ENCODE measurements at places on chromosomes 2 and 18.

DNA sequence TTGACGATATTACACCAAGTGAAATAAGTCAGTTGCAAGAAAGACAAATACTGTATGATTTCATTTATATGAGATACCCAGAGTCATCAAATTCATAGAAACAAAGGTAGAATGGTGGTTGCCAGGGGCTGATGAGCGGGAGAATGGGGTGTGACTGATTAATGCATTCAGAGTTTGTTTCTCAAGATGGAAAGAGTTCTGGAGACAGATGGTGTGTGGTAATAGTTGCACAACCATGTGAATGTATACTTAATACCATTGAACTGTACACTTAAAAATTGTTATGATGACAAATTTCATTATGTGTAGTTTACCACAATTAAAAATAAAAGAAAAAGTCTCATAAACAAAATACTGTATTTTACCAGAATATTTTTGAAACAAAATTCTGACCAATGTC, 117.3 kb downstream of the PIGN start:
- DNase-seq = no peak

DNA sequence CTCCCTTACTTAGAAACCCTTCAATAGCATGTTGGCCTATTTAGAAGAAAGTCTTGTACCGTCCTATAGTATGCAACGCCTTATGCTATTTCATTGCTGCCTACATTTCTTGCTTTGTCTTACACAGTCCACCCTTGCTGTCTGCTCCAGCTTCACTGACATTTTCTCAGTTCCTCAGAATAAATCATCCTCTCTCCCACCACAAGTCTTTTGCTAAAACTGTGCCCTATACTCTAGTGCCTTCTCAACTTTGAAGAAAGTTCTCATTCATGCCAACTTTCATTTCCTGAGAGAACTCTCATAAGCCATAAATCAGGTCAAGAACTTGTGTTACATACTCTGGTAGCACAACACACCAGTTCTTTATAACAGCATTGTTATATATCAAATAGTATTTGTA, 54.3 kb upstream of the COL3A1 start:
- DNase-seq = no peak

- no peak for DNase-seq
These were observed 4.5 kb upstream of the STON1 start for GRCh38 chr2:48525269-48525943.

DNA sequence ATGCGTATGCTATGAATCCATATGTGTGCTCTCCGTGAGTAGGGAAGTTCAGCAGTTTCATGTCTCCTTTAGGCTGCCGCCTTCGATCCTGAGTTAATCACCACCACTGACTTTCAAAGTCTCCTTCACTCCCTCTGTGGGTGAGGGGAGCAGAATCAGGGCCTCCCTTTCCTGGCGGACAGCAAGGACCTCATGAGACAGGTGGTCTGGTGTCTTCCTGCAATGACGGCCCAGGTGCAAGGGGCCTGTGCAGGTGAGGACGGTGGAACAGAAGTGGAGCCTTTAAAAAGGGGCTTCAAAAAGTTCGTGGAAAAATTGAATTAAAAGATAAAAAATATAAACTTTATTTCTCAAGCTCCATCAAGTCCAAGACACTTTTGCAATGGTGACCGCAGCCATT, 222.6 kb downstream of the TWIST2 start:
- no peak for DNase-seq

DNA sequence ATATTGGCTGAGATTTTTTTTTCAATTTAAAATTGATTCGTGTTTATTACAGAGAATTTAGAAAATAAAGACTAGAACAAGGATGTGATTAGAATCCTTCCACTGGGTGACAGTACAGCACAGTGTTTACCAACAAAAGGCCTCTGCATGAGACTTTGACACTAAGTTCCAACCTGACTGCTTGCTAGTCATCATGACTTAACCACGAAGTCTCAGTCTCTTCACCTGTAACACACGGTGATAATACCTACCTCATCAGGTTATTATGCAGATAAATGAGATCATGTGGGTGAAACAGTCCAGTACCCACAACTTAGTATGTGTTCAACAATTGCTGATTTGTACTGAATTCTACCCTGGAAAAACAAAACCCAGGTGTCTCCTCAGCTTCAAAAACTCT, 151.2 kb downstream of the STK39 start:
- DNase-seq = no peak

DNA sequence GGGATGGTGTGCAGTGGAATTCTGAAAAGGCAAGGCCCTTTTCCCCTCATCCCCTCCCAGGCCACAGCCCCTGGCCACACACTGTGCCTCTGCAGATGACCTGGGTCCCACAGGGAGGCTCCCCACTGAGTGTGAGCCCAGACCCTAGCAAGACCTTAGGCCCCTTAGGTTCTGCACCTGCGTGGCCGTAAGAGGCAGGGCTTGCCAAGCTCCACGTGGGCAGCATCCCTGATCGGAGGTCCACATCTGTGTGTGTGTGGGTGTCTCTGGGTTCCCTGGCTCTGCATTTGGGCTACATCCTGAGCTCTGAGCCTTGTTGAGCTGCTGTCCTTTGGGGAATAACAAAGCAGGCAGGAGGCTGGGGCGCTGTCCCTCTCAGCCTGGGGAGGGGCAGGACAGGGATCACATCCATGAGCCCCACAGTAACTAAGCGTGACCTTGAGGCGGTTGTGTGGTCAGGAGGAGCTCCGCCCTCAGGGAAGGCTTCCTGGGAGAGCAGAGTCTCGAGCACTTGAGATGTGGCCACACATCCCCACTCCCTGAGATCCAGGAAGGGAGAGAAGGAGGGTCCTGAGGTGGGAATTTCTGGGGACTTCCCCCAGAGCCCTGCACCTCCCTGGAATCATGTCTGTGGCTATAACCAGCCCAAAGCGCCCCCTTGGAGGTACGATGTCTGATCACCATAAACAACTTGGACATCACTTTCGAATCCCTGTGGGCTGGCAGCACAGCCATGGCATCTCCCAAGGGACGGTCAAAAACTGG, 84.8 kb downstream of the STPG4 start:
- DNase-seq = no peak

DNA sequence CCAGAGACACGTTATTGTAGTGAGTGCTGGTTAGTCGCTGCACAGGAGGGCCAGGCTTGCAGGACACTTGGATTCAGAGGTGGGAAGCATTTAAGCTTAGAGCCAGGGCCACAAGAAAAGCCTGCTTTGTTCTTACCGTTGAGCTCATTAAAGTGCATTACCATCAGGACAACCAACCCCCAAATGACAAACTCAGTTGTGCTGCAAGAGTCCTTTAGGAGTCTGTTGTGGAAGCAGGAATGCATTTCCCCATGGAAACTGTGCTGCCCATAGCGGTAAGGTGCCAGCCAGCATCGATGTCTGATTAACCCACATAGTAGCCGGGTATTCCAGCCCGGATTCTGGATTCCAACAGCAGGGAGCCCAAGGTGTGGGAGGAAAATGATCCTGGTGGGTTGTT, 23.4 kb upstream of the REEP1 start:
- DNase-seq = no peak

- DNase-seq = no peak
These were observed 57.7 kb upstream of the SESTD1 start for GRCh38 chr2:179322289-179322688.

GRCh38 chr2:218744615-218745014, 34.0 kb downstream of the TTLL4 start:
- DNase-seq = no peak

DNA sequence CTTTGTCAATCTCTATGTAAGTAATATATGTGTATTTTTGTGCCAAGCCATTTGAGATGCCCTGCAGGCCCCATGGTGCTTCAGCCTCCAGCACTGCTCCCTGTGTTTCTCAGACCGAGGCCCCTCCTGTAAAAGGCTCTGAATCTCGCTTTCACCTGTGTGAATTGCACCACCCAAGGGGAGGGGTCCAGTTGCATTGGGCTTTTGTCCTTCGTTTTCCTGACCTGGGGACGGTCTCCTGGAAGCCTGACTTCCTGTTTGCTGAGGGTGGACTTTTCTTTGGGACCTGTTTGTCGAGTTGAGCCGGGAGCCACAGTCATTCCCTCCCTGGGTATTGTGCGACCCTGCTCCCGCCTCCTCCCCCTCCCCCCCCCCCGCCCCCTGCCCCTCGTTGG, 48.9 kb downstream of the AGAP1 start:
- DNase-seq = no peak

DNA sequence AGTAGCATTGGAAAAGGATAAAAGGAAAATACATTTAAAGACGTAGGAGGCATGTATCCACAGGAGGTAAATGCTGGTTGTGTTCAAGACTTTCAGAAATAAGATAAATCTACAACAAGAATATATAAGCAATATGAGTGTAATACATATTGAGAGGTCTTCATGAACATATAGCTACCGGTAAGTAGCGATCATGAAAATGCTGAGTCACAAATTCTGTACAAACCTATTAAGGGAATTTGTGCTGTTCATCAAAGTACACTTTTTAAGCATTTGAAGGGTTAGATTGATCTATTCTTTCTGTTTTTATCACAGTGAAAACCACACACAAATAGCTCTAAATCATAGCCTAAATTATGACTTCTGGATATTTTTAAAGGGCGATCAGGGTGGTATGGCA, 173.1 kb upstream of the NYAP2 start:
- DNase-seq = no peak

DNA sequence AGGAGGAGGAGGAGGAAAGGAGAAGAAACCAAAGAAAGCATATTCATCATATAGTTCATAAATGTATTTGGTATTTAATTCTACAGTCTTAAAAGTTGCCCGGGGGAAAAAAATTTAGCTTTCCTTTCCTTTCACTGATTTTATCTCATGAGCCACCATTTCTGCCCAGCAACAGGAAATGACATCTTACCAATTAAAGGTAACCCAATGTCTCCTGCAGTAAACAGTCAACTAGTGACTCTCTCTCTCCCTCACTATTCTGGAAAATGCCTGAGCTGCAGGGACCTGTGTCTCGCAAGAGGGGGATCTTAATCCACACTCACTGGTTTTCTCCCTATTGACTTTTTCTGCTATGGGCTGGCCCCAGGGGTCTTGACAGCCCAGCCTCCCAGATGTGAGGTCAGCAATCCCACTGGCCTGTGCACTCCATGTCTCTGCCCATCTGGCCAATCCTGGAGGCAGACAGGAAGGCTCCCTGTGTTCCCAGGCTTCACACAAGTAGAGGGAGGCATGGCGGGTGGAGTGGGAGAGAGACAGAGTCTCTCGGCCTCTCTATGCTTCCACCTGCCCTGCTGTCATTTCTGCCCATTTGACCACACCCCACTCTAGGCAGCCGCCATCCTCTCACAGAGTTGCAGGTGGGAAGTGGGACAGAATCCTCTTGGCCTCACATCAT, 85.4 kb upstream of the CABLES1 start:
- DNase-seq = peak; percentile 40

- no peak for DNase-seq
These were observed 37.7 kb downstream of the DOCK10 start for GRCh38 chr2:225004597-225004996.

DNA sequence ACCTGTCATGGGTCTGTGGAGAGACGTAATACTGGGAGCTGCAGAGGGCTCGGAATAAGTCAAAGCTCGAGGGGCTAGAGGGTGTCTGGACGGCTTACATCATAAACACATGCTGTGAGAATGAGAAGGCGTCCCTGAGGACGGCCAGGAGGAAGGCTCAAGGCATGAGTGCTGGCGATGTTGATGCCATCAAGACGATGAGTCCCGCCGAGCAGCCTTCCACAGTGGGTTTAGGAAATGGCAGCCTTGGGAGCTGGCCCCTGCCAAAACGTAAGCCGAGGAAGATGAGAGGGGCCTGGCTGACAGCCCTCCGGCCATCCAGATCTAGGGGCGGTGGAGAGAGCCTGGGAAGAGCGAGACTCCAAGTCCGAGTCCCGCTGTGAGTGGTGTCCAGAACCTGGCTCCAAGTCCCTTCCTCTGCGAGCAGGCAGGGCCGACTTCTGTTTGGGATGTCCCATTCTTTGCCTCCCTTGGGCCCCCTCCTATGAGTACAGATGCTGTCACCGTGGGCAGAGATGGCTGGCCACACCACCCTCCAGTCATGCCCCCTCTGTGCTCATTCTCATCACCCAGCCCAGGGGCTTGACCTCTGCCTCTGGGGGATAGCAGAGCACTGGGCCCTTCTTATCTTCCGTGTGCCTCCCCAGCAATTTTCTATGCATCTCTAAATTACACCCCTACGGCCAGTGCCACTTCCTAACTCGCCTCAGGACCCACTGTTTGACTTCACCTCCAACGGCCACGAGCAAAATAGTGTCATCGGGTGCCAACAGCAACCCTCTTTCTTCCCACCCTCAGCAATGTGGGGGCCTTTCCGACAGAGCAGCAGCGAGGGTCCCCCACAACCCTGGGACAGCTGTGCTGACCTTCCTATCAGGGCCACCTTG, 175.7 kb downstream of the FAM210A start:
- DNase-seq = no peak

GRCh38 chr2:129929321-129930290, 49.9 kb upstream of the RAB6C start:
- no peak for DNase-seq

DNA sequence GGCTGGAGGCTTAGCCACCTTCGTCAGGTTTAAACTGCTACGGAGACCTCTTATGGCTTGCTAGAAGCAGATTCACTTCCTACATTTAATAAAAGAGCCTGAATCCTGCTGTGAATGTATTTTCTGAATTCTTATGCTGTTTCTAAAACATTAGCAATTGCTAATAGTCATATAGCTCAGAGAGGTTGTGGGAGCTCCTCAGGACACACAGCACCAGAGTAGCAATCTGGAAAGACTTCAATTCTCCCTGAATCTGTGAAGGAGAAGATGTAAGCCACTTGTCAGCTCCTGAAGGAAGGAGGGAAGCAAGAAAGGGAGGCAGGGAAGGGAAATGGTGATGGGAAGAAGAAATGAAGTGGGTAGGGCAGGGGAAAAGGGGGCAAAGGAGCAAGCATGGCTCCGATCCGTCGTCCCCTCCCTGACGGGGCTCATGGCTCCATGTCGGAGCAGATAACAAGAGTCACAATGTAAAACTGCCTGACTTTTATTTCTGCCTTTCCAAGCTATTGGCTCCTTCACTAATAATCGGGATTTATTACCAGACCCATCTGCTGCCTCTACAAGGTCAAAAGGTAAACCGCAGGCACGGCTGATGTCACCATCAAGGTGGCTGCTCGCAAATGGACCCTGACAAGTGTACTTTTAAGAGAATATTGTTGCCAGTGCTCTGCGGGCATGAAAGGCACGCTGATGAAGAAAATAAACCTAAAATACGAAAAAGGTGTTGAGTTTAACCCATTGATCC, 656.0 kb upstream of the SALL3 start:
- no peak for DNase-seq

- no peak for DNase-seq
These were observed 10.3 kb downstream of the SDC1 start for GRCh38 chr2:20214566-20215182.

DNA sequence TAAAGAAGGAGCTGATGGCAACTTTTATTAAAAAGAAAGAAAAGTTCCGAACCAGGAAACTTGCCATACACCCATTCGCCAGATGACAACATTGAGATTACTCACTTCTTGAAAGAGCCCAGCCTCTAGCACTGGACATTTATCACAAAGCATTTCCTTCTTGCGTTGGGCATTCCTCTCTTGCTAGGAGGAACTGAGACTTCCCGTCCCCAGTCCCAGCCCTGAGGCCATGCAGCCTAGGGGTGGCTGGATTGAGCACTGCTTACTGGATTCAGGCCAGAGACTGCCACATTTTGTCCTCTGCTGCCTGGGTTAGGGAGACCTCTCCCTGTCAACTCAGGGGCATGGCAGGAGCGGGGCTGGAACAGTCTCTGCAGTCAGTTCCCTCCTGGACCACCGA, 80.1 kb downstream of the SDC1 start:
- DNase-seq = no peak

All from central memory CD4-positive, alpha-beta T cell (primary cell).